ENCODE measurements at places on chromosomes 2 and 18.
A peak's percentile ranks its signal among the peaks of the same experiment; 100 is the strongest.

- DNase-seq: no peak
Measured at GRCh38 chr2:33559328-33559727, 39.8 kb downstream of the FAM98A start.

GRCh38 chr2:233244818-233245217 lies 6.7 kb upstream of the ATG16L1 start:
- peak; percentile 35 for DNase-seq

DNA sequence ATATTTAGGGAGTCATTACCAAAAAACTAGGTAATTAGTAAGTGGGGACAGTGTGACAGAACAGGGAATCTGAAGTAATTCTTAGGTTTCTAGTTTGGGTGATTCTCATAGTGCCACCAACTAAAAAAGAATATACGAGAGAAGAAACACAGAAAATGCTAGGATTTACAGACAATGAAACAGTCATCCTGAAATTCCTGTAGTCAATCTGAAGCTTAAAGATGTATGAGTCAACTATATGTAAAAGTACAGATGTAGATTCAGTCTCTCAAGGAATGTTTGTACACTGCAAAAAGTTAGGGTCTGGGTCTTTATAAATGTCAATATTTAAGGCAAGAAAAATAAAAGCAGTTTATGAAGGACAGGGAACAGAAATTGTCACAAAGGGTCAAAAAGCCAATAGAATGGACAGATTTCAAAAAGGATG lies 107.0 kb downstream of the STRN start:
- no peak for DNase-seq

DNA sequence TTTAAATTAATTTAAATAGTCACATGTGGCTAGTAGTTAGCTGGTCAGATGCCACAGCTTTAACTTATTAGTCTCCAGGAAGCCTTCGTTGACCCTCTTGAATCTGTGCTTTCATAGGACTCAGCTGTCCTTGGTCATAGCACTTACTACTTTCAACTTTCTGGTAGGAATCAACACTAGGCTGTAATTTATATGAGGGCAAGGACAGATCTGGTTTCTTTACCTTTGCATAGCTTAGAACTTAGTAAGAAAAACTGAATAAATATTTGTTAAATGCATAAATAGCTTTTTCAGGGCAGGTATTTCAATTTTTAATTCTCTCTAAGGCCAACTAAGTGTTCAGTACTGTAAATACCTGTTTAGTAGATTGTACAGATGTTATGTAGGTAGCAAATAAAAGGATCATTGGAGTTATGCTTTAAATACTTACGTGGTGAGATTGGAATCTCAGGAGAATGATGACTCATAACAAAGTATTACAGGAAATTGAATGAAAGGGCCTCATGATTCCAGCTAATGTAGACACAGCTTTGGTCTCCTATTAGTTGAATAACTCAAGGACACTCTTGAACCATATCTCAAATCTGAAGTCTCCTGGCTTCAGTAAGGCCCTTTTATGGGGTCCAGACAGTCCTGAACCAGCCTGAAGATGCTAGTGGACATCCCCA lies 2.6 kb downstream of the CLIP4 start:
- peak; percentile 76 for DNase-seq

DNA sequence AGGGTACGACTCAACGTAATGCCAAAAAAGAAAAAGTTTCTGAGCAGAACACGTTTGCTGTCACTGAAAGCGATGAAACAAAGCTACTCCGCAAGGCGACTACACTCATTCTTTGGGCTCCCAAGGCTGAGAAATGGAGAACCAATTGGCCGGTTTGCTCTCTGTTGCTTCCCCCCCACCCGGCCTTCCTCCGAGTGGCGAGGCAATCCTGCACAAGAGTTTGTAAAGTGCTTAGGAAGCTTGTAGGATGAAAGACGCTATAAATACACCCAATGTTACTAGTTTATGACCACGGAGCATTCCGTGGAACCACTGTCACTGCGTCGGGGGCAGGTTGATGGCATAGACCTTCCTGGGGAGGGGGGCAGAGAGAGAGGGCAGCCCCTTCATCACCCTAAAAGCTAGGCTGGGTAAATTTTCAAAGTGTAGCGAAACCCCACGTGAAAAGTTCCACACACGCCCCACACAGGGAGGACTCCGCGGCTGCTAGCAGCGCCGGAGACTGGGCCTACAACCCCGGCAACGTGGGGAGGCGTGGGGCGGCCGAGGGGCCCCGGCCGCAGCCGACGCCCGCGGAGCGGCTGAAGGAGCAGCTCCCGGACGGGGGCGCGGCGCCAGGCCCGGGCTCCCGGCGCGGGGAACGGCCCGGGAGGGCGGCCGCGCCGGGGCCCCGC lies 915 bp downstream of the CUL3 start:
- peak; percentile 7 for DNase-seq

DNA sequence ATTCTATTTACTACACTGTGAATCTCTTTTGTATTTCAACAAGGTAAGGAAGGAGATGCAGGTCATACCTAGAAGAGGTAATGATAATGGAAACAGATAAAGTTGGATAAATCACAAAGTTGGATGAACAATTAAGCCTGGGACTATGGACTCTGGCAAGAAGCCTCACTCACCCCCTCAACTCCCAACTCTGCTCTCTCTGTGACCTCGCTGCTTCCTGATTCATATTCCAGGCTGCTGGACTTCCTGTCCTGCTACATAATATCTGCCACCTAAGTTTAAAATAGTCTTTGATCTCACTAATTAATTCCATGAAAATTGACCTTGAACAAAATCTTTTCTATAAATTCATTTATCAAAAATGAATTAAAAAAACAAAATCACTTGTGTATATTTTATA lies 215.3 kb downstream of the CALCRL start:
- no peak for DNase-seq

DNA sequence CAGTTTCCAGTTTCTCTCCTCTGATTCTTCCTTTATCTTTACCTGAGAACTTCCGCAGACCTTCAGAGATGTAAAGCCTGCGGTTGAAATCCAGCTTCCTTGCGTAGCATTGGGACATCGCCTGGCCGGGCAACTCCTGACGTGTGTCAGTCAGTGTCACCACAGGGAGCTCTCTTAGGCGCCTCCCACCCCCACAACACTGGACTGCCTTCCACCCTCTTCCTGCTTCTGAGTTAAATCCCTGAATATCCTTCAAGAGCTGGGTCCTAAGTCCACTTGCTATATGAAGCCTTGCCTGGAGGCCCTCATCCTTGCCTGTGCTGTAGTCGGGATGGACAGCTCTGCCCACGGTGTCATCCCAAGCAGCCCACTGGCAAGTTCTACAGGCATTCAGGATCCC lies 179.4 kb downstream of the SEPTIN10 start:
- DNase-seq: no peak

DNA sequence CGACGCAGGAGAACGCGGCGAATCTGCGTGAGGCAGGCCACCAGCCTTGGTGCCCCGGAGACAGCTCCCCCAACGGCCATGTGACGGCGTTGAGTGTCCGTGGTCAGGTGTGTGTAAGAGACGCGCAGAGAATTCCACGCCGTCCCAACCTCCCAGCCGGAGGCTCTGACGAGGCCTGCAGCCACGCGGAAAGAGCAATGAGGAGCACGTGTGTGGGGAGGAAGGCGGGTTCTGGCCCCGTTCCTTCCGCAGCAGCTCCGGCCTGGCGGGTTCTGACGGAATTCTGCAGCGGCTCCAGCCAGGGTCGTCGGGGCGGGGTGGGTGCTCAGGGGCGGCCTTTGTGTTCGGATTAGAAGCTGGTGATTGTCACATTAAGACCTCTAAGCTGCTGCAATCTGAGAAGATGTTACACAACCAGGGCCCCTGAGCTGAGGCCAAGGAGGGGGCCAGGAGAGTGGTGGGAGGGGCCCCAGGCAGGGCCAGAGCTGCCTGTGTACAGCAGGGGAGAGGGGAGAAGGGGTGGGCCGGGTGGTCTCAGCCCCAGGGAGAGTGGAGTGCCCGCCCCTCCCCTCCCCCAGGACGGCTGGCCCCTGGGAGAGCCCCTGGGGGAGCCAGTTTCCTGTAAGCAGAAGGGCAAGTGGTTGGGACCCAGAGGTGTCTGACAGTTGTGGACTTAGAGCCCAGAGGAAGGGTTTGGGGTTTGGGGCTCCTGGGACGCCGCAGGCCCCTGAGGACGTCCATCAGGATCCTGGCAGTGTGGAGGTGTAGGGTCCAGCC lies 5.1 kb upstream of the GAL3ST2 start:
- DNase-seq: no peak

DNA sequence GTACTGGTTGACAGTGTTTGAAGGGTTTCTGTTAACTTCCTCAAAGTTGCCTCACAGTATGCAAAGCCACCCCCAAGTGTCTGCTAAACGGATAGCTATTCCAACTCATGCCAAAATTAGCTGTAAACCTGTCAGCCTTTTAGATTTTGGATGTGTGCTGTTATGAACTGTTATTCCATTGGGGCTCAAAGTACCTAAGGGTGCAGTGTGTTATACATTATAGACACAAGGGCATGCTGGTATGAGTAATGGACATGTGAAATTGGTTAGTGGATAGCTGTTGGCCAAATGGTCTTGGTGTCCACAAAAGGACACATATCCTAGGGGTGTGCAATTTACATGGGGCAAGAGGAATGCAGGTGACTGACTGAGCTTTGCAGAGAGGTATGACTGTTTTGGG lies 33.7 kb upstream of the CCBE1 start:
- DNase-seq: no peak

GRCh38 chr2:166573391-166573790 lies 79.3 kb upstream of the SCN7A start:
- no peak for DNase-seq

DNA sequence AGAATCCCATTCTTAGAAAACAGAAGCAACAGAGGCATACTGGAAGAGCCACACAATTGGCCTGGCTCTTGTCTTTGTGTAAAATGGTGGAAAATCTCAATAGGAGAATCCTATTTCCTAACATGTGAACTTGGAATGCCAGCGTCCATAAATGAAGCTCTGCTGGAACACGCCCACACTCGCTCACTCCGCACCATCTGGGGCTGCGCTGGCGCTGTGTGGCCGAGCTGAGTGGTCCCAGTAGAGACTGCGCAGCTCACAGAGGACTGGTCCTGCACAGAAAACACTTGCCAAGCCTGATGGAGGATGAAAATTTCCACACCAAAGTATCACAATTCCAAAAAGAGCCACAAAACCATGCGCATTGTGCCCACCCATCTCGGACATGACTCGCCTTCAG lies 56.2 kb downstream of the PXDN start:
- DNase-seq: no peak

DNA sequence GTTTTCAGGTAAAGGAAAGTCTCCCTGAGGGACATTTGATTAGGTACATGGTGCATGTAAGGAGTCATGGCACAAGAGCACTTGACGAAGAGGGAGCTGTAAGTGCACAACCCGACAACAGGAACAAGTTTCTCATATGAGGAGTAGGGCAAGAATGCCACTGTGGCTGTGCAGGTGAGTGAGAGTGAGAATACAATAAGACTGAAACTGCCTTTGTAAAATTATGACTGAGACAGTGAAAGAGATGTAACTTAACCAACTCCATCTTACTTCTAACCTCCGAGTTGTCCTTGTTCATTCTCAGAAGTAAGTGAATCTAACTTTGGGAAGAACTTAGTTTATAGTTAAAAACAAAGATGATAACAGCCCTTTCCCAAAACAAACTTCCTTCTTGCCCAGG lies 1025.8 kb upstream of the CNTNAP5 start:
- DNase-seq: no peak

- DNase-seq: no peak
Measured at GRCh38 chr2:102575888-102576287, 43.5 kb upstream of the SLC9A2 start.

GRCh38 chr2:10346929-10347561 lies 44.3 kb downstream of the HPCAL1 start:
- no peak for DNase-seq

DNA sequence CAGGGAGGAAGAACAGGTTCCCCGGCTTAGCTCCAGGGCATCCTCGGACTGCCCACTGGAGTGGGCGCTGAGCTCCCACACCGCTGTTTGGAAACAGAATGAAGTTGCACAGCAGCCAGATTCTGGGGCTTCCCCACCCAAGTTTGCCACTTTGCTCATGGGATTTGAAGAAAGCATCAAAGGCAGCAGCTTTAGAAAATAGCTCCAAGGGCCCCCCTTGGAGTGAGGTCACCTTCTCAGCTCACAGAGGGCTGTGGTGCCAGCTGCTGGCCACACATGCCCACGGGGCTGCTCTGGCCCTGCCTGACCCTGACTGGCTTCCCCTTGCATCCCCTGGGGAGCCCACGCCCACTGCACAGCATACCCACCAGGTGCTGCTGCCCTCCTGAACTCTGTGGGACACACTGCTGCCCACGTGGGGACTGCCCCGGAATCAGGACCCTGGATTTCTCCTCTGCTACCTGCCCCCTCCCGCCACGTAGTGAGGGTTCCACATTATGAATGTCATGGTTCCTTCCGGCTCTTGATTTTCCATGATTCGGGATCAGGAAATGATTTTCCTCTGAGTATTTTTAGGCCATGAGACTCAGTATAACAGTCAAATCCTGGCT lies 70.3 kb downstream of the TGOLN2 start:
- no peak for DNase-seq

DNA sequence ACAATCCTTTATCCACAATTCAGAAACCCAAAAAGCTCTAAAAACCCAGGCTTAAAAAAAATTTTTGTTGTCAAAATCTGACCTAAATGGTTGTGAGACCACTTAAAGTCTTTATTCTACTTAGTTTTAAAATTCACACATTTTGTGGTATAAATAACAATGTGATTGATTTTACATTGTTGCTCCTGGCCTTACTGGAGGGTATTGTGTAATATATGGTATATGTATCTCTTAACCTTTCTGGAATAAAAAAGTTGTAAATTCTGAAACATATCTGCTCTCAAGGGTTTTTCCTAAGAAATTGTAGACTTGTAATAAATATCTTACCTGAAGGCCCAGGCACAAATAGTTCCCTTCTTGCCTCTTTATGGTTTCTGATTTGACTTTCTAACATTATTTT lies 73.3 kb upstream of the PNPT1 start:
- DNase-seq: no peak

GRCh38 chr18:59271606-59272220 lies 1.5 kb downstream of the RAX start:
- DNase-seq: no peak

GRCh38 chr2:27178469-27178868 lies 29.7 kb downstream of the TCF23 start:
- no peak for DNase-seq

DNA sequence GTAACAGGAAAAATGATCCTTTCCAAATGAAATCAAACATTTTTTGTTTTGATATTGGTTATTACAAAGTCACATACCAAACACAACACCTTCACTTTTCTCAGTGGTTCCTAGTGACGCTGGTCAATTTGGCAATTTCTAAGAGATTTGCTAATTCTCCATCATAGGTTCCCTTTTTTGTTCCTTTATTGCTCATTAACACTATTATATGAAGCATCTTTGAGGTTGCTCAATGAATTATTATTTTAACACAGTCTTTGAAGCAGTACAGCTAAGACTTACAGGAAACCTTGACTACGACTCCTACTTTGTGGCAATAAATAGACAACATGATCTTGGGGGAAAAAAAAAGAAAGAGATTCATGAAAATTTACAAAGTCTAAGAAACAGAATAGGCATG lies 152.2 kb upstream of the VRK2 start:
- DNase-seq: no peak

DNA sequence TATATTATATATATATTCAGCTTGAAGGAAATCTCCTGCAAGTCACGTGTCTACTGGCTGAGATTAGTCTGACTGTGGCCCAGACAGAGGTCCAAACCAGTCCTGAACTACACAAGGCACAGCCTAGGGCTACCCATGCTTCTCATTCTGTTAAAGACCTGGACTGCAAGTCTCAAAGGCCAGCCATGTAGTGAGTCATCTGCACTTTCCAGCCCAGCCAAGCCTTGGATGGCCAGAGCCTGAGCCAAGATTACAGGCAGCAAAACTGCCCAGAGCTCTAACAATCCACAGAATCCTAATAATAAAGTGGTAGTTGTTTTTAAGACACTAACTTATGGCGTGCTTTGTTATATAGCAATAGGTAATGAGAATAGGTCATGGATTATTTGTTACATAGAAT lies 259.6 kb downstream of the SS18 start:
- DNase-seq: no peak
